Lower lobe of right lung (tissue), 2 donors: ENCODE measurements at places on chromosomes 5 and 9. TPM values are rescaled to one million over a fixed set of nuclear protein-coding genes. Genes with fewer than 3 reads are reported as not detected.

- no peak for DNase-seq
- H3K36me3 ChIP-seq = no peaks in the 10 kb centered on the region
- no peak overlapping the region for H3K27ac ChIP-seq
- H3K4me3 ChIP-seq = no peak overlapping the region
- H3K27me3 ChIP-seq = no peaks in the 10 kb centered on the region
These were observed 28.0 kb upstream of the NPR3 start for GRCh38 chr5:32683125-32683524.

DNA sequence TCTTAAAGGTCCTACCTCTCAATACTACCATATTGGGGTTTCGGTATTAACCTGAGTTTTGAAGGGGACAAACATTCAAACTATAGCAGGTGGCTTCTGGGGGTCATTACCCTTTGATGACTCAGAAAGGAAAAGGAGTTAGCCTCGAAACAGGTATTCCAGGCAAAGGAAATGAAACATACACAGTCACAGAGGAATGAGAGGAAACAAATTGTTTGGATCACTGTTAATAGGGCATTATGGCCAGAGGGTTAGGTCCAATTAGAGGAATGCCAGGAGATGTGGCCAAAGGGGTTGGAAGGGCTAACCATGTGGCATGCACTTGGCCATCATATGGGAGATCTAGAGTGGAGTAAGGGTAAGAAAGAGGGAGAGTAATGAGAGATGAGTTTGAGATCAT is 23.9 kb upstream of the NIM1K start:
- no peaks in the 10 kb centered on the region for H3K4me1 ChIP-seq
- no peak overlapping the region for H3K27ac ChIP-seq
- H3K27me3 ChIP-seq = no peaks in the 10 kb centered on the region
- no peak for DNase-seq
- peaks cover 52% of the 10 kb centered on the region for H3K36me3 ChIP-seq

- no peaks in the 10 kb centered on the region for H3K4me1 ChIP-seq
- peak overlapping the region; percentile 31 for H3K27ac ChIP-seq
- DNase-seq = no peak
These were observed 70.2 kb downstream of the PRUNE2 start for GRCh38 chr9:76835571-76836283.

- no peaks in the 10 kb centered on the region for H3K27me3 ChIP-seq
- no peak overlapping the region for H3K4me3 ChIP-seq
- DNase-seq = no peak
These were observed 70.5 kb downstream of the DMRT2 start for GRCh38 chr9:1120500-1121165.

Gene COL15A1
- total RNA-seq = 8.0 TPM

Gene OBP2B
- total RNA-seq = not detected
